ENCODE measurements at places on chromosomes 1 and 21.

- no peaks in the 10 kb centered on the region for H3K27me3 ChIP-seq
- no peak overlapping the region for H3K27ac ChIP-seq
- no peaks in the 10 kb centered on the region for H3K4me1 ChIP-seq
- H3K4me3 ChIP-seq: no peak overlapping the region
- no peak for DNase-seq
Observed at GRCh38 chr21:32658524-32658923, 46.3 kb upstream of the CFAP298 start.

DNA sequence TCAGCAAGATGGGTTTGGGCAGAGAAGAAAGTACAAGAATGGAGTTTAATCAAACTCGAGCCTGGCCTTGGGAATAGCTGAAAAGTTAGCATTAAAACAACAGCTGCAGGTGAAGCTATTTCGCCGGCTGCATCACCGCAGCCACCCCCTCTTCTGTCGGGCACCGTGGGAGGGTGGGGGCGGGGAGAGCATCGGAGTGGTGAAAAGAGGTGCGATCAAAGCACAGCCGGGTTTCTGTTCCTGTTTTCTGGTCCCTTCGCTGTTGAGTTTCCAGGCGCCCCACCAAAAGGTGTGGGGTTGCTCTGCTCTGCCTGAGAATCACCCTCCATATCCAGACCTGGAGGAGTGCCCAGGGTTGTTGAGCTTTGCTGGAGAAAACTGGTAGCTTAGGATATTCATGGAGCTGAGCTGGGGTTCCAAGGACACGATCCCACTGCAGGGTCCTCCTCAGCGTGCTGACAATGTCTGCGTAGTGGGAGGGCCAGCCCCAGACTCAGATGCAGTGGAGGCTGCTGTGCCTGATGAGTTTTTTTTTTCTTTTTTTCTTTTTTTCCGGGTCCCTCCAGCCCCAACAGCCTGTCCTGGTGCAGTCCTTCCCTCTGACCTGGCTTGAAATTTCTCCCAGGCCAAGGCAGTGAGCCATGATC is 127.5 kb upstream of the C1orf174 start:
- no peak for DNase-seq
- H3K4me3 ChIP-seq: no peak overlapping the region
- no peaks in the 10 kb centered on the region for H3K36me3 ChIP-seq
- no peak overlapping the region for H3K27ac ChIP-seq
- no peaks in the 10 kb centered on the region for H3K4me1 ChIP-seq
- H3K27me3 ChIP-seq: peaks cover 16% of the 10 kb centered on the region

GRCh38 chr1:12547586-12548225 is 70.3 kb downstream of the DHRS3 start:
- peak; percentile 2 for DNase-seq
- H3K4me3 ChIP-seq: no peak overlapping the region
- no peaks in the 10 kb centered on the region for H3K36me3 ChIP-seq
- peaks cover 2% of the 10 kb centered on the region for H3K4me1 ChIP-seq
- H3K27ac ChIP-seq: no peak overlapping the region

DNA sequence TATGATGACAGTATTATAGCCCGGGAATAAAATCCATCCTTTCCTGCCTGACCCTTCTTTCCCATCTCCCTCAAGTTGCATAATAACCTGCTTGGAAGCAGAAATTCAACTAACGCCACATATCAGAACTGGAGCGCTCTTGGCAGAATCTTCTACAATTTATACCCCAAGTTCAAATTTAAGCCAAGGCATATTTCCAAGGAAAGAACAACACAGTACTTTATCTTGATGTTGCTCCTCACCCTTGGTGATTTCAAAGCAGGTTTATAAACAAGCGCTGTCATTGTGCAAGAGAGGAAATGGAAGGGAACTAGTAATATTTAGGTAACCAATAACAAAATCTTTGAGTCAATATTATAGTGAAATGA is 38.0 kb upstream of the PTGFRN start:
- no peak overlapping the region for H3K4me3 ChIP-seq
- peaks cover 4% of the 10 kb centered on the region for H3K27me3 ChIP-seq
- H3K27ac ChIP-seq: no peak overlapping the region
- no peaks in the 10 kb centered on the region for H3K36me3 ChIP-seq
- H3K4me1 ChIP-seq: peaks cover 13% of the 10 kb centered on the region

GRCh38 chr1:174769961-174770549 is 229.7 kb upstream of the CACYBP start:
- DNase-seq: peak; percentile 21
- H3K4me1 ChIP-seq: peaks cover 7% of the 10 kb centered on the region
- no peak overlapping the region for H3K4me3 ChIP-seq
- no peaks in the 10 kb centered on the region for H3K27me3 ChIP-seq
- H3K36me3 ChIP-seq: no peaks in the 10 kb centered on the region

GRCh38 chr1:8222789-8223188 is 95.1 kb upstream of the SLC45A1 start:
- H3K4me1 ChIP-seq: peaks cover 12% of the 10 kb centered on the region
- peaks cover 79% of the 10 kb centered on the region for H3K27me3 ChIP-seq
- no peak overlapping the region for H3K27ac ChIP-seq
- peaks cover 1% of the 10 kb centered on the region for H3K36me3 ChIP-seq
- DNase-seq: no peak

- H3K27ac ChIP-seq: peak overlapping the region; percentile 97
- peak overlapping the region; percentile 90 for H3K4me3 ChIP-seq
- H3K27me3 ChIP-seq: peaks cover 3% of the 10 kb centered on the region
- no peak for DNase-seq
Observed at GRCh38 chr21:39347537-39347936, 1.4 kb downstream of the HMGN1 start.

DNA sequence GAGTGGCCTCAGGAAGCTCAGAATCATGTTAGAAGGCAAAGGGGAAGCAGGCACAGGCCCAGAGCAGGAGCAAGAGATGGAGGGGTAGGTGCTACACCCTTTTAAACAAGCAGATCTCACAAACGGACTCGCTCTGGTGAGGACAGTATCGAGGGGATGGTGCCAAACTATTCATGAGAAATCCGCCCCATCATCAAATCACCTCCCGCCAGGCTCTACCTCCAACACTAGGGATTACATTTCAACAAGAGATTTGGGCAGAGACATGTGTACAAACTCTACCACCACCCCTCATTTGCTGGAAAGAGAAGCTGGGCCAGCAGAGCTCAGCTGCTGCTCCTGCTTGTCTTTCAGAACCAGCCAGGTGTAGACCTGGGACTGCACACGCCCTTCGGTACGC is 32.9 kb downstream of the MIS18A start:
- H3K4me1 ChIP-seq: peaks cover 4% of the 10 kb centered on the region
- H3K27ac ChIP-seq: no peak overlapping the region
- no peaks in the 10 kb centered on the region for H3K36me3 ChIP-seq
- DNase-seq: no peak
- peaks cover 11% of the 10 kb centered on the region for H3K27me3 ChIP-seq
- H3K4me3 ChIP-seq: no peak overlapping the region

- no peaks in the 10 kb centered on the region for H3K27me3 ChIP-seq
- H3K36me3 ChIP-seq: no peaks in the 10 kb centered on the region
- H3K27ac ChIP-seq: no peak overlapping the region
Observed at GRCh38 chr1:118294875-118295642, 110.0 kb upstream of the SPAG17 start.

DNA sequence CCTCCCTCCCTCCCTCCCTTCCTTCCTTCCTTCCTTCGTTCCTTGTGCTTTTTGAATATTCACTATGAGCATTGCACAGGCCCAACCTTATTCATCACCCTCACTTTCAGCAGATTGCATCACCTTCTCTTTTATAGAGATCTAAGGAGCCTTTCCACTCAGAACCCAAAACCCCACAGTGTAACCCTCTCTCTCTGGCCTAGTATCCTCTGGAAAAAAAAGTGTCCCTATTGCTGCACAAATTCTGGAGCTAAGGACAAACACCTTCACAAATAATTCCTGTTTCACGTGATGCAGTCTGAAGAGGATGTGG is 25.6 kb downstream of the OR10J5 start:
- no peaks in the 10 kb centered on the region for H3K4me1 ChIP-seq
- H3K27me3 ChIP-seq: no peaks in the 10 kb centered on the region
- no peak overlapping the region for H3K4me3 ChIP-seq
- no peaks in the 10 kb centered on the region for H3K36me3 ChIP-seq
- no peak for DNase-seq

- peaks cover 57% of the 10 kb centered on the region for H3K4me1 ChIP-seq
- H3K27ac ChIP-seq: no peak overlapping the region
- H3K27me3 ChIP-seq: peaks cover 5% of the 10 kb centered on the region
Observed at GRCh38 chr1:116416854-116417513, 43.9 kb downstream of the ATP1A1 start.

DNA sequence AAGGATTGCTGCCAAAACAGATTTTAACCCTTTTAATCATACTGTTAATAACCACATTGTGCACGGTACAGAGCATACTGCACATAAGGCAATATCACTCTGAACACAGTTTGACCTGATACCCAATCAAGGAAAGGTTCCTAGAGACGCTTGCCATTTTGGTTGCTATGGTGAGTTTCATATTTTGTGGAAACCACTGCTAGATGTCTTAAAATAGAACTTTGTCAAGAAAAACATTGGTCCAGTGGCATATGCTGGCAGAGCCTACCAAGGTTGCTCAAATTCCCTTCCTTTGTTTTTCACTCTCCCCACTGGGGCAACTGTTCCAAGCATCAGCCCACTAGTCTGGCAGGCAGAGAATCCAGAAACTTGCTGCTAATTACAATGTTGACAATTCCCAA is 114.8 kb upstream of the DPYD start:
- DNase-seq: no peak
- no peak overlapping the region for H3K27ac ChIP-seq
- H3K36me3 ChIP-seq: no peaks in the 10 kb centered on the region
- H3K4me3 ChIP-seq: no peak overlapping the region
- H3K4me1 ChIP-seq: no peaks in the 10 kb centered on the region
- H3K27me3 ChIP-seq: peaks cover 15% of the 10 kb centered on the region

DNA sequence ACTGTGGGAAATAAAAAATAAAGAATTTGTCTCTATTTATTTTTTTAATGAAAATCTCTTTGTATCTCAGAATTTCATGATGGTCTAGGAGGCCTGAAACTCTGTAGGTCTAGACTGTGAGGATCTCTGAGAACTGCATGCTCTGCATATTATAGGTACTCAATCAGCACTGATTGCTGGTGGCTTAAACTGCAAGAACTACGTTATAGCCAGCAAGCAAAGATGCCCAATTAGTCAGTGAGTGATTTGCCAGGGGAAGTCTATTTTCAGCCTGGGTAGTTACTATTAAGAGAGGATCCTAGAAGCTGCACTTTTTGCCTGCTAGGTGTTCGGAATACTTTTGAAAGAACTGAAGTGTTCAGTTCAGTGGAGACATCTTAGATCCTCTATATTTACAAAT is 87.4 kb downstream of the GPR52 start:
- H3K27ac ChIP-seq: no peak overlapping the region
- no peaks in the 10 kb centered on the region for H3K4me1 ChIP-seq
- H3K4me3 ChIP-seq: no peak overlapping the region
- peaks cover 5% of the 10 kb centered on the region for H3K36me3 ChIP-seq
- DNase-seq: no peak

- no peaks in the 10 kb centered on the region for H3K4me1 ChIP-seq
- H3K27me3 ChIP-seq: peaks cover under 1% of the 10 kb centered on the region
- H3K4me3 ChIP-seq: no peak overlapping the region
- no peak overlapping the region for H3K27ac ChIP-seq
- DNase-seq: no peak
Observed at GRCh38 chr1:87421809-87422208, 93.1 kb downstream of the LMO4 start.

DNA sequence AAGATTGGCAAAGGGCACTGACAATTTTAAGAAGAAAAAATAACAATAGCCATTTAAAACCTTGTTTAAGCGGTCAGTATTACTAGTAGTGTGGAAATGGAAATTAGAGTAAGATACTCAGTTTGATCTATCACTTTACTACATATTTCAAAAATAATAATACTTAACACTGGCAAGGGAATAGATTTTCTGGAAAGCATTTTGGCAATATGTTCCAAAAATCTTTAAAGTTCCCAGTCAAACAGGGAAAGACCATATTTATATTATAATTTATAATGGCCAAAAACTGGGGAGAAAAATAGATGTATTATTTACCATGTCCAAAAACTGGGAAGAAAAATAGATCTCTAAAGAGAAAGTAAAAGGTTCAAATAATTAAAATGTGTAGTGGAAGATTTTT is 28.6 kb upstream of the C1orf21 start:
- H3K27ac ChIP-seq: no peak overlapping the region
- H3K4me1 ChIP-seq: no peaks in the 10 kb centered on the region
- H3K4me3 ChIP-seq: no peak overlapping the region
